ENCODE measurements at places on chromosomes 7 and 10.

DNA sequence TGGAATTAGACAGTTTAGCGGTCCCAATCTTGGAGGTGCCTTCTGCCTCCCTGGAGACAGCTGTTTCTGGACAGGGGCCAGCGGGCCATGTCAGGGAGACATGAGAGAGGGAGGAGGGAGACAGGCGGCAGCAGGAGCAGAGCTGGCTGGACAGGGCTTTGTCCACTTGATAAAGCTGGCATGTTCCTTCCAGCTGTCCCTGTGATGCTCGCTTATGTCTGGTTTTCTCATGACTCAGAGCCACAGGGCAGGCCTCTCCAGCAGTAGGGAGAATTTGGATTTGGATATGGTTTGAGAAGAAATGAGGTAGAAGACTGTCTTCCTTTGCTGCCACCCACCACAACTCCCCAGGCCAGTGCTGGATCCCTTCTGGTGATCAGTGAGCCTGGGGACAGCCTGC is 51.7 kb upstream of the SORCS3 start:
- DNase-seq: no peak

GRCh38 chr7:108008827-108009226 is 5.9 kb upstream of the LAMB1 start:
- DNase-seq: no peak

DNA sequence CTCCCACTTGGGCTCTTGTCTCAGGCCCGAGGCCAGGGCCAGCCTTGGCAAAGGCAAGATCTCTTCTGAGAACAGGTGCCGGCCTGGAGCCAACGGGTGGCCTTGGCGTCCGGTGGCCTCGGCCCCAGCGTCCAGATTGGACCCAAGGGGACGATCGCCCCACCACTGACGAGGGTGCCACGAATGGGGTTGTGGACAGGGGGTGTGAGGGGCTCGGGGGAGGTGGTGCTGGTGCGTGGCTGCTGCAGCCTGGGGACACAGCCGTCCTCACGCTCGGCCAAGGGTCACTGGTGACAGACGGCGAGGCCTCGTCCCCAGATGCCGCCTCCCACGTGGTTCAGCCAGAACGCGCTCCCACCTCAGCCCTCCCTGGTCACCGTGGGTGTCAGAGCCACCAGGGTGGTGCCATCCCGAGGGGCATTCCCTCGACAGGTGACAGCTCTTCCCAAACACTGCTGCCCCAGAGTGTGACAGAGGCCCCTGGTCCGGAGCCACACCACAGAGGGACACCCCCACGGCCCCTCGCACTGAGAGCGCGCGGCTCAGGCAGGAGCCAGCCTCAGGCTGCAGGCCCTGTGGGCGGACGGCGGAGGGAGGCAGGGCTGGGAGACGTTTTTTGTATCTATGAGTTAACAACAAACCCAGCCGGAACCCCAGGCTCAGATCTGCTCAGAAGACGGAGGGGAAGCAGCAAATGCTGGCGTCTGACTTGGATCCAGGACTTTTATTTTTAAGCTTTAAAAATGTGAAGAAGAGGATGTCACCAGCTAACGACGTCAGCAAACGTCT is 18.5 kb upstream of the CFAP46 start:
- DNase-seq: peak; percentile 7

- DNase-seq: no peak
These were observed 73.1 kb downstream of the CYP51A1 start for GRCh38 chr7:92061154-92061553.

- peak; percentile 73 for DNase-seq
These were observed 50.0 kb downstream of the SLC37A3 start for GRCh38 chr7:140348161-140348849.

DNA sequence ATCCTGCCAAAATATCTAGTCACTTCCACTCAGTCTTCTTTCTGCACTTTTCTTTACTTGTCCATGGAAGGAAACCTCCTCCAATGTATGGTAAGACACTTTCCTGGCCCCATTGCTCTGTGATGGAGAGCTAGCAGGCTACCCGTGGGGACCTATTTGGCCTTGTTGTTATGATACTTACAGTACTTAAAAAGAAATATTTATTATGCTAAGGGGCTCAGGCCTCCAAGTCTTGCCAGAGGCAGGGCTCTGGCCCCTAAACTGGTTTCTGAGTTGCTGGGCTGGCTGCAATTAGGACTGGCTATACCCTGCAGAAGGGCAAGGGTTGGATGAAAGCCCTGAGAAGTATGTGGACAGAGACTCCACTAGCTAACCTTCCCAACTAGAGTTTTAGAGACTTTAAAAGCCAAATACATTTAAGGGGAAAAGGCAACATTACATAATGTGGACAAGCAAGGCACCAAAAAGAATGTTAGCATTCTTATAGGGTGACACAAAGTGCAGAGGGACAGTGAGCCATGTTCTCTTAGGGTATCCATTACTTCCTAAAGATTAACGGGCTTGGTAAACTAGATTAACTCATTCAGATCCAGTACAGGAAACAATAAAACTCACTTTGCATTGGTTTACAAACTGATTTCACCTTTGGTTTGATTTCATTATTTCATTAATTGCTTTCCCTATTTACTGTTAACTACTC is 84.9 kb upstream of the INHBA start:
- no peak for DNase-seq

DNA sequence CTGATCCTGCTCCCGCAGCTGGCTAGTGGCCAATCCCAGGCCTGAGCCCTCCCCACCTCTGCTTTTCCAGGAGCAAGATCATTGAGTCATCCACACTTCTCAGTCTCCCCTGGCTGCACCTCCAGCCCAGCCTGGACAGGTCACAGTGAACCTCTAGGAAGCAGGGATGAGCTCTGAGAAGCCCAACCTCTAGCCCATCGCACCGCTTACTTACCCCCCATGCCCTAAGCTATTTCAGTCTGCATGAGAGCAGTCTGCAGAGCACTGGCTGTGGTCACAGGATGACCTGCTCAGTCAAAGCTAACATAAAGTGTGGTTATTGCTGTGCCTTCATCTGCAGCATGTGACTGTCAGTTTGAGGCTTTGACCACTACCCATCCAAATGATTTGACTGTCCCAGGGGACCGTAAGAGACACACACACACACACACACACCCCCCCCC is 129.2 kb downstream of the SORBS1 start:
- DNase-seq: no peak

- no peak for DNase-seq
These were observed 94.2 kb upstream of the GPR26 start for GRCh38 chr10:123571978-123572377.

DNA sequence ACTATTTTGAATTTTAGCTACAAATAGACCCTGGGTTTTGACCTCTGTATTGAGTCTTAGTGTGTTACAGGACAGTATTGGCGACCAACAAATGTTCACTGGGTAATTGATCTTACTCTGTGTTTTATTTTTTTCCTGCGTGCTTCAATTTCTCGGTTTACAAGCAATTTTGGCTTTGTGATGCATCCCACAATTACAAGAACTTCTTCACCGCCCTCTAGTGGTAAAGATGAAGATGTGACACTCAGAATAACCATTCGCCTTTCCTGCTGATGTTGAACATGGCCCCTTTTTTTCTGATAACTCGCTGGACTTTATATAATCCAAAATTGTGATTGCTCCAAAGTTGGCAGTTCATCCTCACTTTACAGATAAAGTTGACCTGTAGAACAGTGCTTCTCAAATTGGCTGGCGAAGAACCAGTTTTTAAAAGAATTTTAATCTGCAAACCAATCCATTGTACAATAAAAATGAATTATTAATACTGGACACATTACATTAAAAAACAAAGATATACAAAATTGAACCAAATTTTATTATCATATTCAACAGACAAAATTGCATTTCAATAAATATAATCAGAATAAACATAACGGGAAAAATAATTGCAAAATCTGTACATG is 20.2 kb upstream of the SMC3 start:
- DNase-seq: peak; percentile 68

DNA sequence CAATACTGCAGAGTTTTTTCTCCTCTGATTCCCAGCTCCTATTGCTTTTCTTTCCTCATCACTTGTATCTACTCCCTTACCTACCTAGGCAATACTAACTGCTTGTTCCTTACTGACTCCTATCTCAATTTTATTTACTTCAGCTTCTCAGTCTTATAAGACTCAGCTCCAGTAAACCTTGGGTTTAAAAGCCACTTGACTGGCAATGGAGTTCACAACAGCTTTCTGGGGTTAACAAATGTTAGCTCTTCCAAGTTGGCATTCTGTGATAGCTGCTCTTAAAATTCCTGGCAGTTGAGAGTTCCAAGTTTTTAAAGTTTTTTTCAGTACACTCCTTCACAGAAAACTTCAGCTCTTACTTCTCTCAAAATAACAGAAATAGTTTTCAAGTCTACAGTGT is 14.2 kb downstream of the ATAD1 start:
- no peak for DNase-seq

GRCh38 chr7:93711926-93712325 is 137.4 kb upstream of the CALCR start:
- no peak for DNase-seq

GRCh38 chr7:73831834-73832651 is 1.2 kb downstream of the CLDN4 start:
- no peak for DNase-seq

- no peak for DNase-seq
These were observed 102.6 kb upstream of the LYZL1 start for GRCh38 chr10:29186221-29186620.

GRCh38 chr10:56449770-56450169 is 88.7 kb upstream of the ZWINT start:
- DNase-seq: peak; percentile 3
